ENCODE measurements at places on chromosomes 11 and 22.

- no peak for DNase-seq
Measured at GRCh38 chr11:45501392-45502225, 163.8 kb downstream of the CHST1 start.

- no peak for DNase-seq
Measured at GRCh38 chr22:21682385-21683175, 16.8 kb downstream of the PPIL2 start.

DNA sequence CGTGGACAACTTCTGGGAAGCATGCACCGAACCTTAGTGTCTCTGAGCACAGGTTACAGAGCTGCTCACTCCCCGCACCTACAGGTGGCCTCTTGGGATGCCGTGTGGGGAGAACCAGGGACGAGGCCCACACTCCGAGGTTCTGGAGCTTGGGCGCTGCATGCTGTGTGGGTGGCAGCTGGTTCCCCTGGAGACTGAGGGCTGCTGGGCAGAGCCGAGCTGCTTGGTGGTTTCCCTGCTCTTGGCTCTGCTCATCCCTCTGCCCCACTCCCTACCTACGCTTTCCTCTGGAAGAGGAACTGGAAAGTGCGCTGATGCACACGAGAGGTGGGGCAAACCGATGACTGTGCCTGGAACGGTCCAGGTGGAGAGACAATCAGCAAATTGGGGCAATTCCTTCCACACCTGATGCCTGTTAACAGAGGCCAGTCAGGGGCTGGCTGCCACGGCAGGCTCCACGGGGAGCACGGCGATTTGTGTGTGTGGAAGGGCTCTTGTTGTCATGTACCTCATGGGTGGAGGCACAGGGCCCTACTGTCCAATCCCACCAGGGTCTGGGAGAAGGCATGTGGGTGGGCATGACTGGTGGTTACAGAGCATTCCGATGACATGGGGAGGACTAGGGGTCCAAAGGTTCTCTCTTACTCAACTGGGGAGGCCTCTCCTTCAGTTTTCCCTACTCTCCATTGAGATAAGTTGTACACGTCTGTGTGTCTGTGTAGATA is 60.9 kb downstream of the ST14 start:
- no peak for DNase-seq

- no peak for DNase-seq
Measured at GRCh38 chr22:38029901-38030300, 27.3 kb upstream of the PICK1 start.

DNA sequence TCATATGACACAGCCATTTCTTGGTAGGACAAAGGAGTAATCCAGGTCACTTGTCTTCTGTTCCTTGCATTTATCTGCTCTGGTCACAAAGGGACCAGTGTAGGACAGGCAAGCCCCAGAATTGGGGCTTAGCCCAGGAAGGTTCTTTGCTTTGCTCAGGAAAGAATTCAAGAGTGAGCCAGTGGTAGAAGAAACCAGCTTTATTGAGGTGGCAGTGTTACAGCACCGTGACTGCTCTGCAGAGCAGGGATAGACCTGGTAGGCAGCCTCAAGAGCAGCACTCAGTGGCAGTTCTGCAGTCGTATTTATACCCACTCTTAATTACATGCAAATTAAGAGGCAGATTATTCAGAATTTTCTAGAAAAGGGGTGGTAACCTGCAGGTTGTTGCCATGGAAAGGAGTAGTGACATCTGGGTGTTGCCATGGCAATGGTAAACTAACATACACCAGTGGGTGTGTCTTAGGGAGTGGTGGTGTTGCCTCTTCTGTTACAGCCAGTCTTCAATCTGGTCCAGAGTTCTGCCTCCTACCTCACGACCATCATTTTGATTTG is 84.9 kb upstream of the RAB1B start:
- no peak for DNase-seq

DNA sequence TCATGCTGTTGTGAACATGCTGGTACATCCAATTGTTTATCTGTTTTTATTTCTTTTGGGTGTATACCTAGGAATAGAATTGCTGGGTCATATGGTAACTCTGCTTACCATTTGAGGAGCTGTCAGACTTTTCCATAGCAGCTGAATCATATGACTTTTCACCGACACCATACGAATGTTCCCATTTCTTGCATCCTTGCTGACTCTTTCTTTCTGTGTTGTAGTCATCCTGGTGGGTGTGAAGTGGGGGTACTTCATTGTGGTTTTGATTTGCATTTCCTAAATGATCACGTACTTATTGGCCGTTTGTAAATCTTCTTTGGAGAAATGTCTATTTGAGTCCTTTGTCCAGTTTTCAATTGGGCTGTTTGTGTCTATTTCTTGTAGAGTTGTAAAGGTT is 26.5 kb downstream of the ATXN10 start:
- DNase-seq: peak; percentile 71

- no peak for DNase-seq
Measured at GRCh38 chr11:20712912-20713311, 43.5 kb downstream of the NELL1 start.
